AG10803 (cell line): ENCODE measurements at places on chromosomes 16 and 17.
A peak's percentile ranks its signal among the peaks of the same experiment; 100 is the strongest.

DNA sequence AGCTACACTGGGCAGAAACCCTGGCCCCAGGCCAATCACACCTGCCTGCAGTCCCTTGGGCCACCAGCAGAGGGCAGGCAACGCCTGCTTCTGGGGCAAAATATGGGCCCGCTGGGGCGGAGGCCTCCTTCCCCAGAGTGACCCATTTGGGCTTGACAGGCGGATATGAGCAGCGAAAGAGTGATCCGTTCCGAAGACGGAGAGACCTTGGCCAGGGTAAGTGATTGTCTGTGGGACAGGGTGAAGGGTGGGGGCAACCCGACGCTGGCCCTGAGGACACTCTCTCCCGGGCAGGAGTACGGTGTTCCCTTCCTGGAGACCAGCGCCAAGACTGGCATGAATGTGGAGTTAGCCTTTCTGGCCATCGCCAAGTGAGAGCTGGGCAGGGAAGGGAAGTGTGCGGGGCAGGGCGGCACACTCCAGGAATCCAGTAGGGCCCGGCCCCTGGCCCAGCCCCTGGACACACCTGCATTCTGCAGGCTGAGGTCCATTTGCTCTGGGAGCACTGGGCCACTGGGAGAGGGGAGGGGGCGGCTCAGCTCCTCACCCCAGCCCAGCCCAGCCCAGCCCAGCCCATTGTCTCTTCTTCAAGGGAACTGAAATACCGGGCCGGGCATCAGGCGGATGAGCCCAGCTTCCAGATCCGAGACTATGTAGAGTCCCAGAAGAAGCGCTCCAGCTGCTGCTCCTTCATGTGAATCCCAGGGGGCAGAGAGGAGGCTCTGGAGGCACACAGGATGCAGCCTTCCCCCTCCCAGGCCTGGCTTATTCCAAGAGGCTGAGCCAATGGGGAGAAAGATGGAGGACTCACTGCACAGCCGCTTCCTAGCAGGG is 3.5 kb upstream of the NHERF1 start:
- DNase-seq = peak; percentile 56

DNA sequence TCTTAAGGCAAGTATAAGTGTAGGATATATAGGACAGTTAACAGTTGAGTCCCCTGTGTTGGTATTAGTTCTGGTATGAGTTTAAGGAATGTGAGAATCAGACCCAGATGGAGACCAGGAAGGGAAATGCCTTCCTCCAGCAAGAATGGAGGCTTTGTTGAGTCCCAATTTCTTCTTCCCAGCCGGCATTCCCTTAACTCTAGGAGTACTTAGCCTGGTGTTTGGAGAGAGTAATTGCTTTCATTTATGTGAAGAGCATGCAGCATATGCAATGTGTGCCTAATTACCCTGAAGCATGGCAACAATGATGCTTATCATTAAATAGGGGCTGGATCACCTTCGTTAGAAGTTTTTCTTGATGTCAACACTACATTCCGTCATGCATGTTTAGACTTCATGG is 225.9 kb upstream of the XYLT1 start:
- peak; percentile 3 for DNase-seq

GRCh38 chr17:51718983-51719382 is 439.5 kb downstream of the CA10 start:
- no peak for DNase-seq

DNA sequence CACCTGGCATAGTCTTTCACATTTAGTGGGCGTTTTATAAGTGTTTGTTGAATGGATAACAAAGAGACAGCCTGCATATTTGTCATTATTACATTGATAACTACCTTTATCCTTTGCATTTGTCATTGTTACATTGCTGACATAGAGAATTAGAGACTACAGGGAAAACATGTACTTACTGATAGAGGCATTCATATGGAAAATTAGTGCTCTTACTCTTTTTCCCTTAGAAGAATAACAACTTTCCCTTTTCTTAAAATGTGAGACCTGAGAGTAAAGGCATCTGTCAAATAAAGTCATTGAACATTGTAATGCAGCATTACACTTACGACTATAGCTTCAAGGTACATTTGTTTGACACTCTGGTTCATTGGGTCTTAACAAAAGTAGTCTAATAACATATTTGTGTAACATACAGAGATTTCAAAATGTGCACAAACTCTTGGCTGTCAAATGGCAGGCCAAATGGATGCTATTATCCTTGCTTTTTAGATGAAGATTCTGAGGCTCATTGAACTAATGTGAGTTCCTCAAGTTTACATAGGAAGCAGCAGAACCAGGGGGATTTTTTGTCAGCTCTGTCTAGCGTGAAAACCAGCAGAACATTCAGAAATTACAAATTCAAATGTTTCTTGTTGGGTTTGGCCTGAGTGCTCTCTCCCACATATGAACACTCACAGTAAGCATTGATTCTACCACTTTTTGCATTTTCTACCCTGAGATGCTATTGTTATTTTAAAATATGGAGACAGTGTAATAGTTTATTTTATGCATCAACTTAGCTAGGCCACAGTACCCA is 28.5 kb downstream of the SMIM36 start:
- no peak for DNase-seq

DNA sequence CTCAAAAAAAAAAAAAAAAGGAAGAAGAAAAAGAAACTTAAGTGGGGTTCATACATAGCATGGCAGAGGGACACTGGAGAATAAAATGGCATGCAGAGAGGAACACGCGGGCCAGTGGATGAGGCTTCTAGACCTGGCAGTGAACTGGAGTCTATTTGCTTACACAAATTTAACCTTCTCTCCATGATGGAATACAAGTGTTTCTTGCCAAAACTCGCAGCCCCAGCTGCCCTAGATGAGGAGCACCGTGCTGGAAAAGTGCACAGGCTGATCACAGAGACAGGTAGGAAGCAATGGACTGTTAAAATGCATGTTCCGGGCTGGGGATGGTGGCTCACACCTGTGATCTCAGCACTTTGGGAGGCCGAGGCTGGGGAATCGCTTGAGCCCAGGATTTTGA is 9.3 kb downstream of the SSTR2 start:
- DNase-seq = no peak

GRCh38 chr17:3542410-3543088 is 15.1 kb downstream of the TRPV3 start:
- DNase-seq = no peak

GRCh38 chr16:69600202-69600601 is 34.4 kb downstream of the NFAT5 start:
- DNase-seq = no peak

DNA sequence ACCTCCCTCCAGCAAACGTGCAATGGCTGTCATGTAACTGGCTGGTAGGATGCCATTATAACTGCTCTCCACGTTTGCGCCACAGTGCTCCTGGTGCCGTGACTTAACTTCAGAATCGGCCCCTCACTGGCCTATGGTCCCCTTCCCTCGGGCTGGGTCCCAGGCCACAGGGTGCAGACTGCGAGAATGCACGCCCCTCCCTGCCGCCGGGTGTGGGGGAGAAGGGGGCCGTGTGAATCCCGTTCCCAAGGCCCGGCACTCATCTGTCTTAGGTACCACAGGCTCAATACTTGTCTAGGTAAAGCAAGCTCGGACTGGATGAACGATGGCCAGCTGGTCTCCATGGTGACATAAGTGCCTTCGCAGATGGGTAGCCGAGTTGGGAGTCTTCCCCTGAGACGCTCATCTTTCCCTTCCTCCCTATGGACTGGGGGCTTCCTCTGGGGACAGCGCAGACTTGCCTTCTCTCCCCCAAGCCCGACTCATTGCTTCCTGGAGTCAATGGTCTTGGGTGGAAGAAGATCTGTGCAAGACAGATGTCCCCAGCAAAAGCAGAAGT is 37.8 kb downstream of the TIMM22 start:
- DNase-seq = no peak

- peak; percentile 13 for DNase-seq
Observed at GRCh38 chr17:34584805-34585416, 5.5 kb downstream of the TMEM132E start.

GRCh38 chr17:61413661-61414126 is 14.1 kb downstream of the TBX2 start:
- DNase-seq = no peak

DNA sequence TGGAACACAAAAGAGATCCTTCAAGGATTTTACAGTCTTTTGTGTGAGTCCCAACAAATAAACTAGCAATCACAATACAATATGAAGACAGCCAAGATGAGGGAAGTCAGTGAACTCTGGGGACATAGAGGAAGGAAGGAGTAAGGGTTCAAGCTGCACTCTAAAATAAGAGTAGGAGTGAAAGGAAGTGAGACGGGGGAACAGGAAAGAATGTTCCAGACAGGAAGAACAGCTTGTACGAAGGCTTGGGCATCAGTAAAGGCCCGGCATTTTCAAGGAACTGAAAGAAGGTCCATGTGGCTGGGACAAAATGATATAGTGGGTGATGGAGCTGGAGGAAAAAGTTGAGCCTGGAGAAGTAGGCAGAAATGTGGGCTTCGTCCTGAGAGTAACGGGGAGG is 4.5 kb downstream of the CCL17 start:
- DNase-seq = no peak

- no peak for DNase-seq
Observed at GRCh38 chr17:65235284-65235683, 98.1 kb downstream of the RGS9 start.

GRCh38 chr16:49856672-49857330 is 889 bp upstream of the ZNF423 start:
- peak; percentile 66 for DNase-seq

DNA sequence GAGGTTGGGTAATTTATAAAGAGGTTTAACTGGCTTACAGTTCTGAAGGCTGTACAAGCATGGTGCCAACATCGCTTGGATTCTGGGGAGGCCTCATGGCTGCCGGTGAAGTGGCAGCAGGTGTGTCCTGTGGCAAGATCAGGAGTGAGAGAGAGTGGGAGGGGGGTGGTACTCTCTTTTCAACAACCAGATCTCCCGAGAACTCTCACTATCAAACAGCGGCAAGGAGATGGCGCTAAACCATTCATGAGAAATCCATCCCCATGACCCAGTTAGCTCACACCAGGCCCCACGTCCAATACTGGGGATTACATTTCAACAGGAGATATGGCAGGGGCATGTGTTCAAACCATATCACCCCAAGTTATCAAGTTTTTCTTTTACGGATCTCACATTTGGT is 44.0 kb upstream of the CBX4 start:
- DNase-seq = no peak

GRCh38 chr16:67860589-67861398 is 12.1 kb upstream of the EDC4 start:
- peak; percentile 66 for DNase-seq

- DNase-seq = peak; percentile 97
Observed at GRCh38 chr17:8153525-8153956, 1.3 kb upstream of the PER1 start.

DNA sequence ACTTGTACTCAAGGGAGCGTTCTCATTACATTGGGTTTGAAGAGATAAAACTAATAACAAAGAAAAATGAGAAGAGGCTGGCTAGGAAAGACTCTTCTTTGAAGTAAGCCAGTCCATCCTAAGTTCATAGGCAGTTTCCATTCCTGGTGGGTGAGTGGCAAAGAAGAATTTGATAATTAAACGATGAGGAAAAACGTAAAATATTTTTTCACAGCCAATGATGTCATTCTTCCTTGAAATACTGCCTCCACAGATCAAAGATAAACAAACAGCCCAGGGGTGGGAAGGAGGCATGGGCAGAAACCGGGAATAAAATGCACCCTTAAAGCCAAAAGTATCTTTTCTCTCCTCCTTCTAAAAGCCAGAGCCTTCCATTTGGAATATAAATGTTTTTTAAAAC is 346.6 kb downstream of the PMP22 start:
- peak; percentile 35 for DNase-seq

GRCh38 chr16:63581570-63581969 is 1540.3 kb downstream of the CDH11 start:
- no peak for DNase-seq

DNA sequence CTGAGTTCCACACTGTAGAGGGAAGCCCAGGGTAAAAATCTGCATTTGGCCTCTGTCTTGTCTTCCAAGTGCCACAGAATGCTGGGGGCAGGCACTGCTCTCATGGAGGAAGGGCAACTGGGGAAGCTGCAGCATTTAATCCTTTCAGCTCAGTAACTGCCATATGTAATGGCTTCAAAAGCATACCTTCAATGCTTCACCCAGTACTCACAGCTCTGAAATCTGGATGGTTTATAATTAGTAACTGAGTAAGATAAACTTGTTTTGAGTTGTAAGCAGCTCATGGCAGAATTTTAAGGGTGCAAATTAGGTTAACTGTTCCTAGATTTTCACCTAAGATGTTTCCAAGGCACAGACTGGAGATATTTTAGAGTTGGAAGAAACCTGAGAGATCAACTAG is 24.5 kb downstream of the PMP22 start:
- no peak for DNase-seq

DNA sequence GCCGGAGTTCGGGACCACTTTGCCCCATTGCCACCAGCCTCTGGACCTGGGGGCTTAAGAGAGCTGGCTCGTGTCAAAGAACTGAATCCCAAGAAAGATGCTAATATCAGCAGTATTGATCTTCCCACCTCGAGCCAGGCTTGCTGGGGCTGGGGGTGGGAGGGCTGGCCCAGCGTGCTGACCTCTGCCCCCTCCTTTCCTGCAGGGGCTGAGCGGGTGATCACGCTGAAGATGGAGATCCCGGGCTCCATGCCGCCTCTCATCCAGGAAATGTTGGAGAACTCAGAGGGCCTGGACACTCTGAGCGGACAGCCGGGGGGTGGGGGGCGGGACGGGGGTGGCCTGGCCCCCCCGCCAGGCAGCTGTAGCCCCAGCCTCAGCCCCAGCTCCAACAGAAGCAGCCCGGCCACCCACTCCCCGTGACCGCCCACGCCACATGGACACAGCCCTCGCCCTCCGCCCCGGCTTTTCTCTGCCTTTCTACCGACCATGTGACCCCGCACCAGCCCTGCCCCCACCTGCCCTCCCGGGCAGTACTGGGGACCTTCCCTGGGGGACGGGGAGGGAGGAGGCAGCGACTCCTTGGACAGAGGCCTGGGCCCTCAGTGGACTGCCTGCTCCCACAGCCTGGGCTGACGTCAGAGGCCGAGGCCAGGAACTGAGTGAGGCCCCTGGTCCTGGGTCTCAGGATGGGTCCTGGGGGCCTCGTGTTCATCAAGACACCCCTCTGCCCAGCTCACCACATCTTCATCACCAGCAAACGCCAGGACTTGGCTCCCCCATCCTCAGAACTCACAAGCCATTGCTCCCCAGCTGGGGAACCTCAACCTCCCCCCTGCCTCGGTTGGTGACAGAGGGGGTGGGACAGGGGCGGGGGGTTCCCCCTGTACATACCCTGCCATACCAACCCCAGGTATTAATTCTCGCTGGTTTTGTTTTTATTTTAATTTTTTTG is 8.5 kb downstream of the GJD3 start:
- DNase-seq = no peak

DNA sequence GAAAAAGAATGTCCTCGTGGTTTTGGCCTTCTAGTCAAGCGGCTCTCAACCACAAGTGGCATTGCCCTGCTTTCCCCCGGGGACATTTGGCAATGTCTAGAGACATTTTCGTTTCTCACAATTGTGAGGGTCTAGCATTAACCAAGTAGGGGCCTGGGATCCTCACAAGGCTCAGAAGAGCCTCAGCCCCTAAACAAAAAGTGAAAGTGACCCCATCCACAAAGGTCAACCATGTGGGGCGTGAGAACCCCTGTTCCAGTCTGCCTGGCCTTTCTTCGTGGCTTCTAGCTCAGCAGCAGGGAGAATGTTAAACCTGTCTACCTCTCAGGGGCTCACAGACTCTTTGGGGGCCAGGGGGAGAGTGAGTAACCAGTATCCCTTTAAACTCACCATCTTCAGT is 4.8 kb upstream of the RPL38 start:
- no peak for DNase-seq

GRCh38 chr17:7213895-7214299 is 5.7 kb downstream of the DLG4 start:
- DNase-seq = peak; percentile 71
